ENCODE measurements at places on chromosomes 2 and 18.

DNA sequence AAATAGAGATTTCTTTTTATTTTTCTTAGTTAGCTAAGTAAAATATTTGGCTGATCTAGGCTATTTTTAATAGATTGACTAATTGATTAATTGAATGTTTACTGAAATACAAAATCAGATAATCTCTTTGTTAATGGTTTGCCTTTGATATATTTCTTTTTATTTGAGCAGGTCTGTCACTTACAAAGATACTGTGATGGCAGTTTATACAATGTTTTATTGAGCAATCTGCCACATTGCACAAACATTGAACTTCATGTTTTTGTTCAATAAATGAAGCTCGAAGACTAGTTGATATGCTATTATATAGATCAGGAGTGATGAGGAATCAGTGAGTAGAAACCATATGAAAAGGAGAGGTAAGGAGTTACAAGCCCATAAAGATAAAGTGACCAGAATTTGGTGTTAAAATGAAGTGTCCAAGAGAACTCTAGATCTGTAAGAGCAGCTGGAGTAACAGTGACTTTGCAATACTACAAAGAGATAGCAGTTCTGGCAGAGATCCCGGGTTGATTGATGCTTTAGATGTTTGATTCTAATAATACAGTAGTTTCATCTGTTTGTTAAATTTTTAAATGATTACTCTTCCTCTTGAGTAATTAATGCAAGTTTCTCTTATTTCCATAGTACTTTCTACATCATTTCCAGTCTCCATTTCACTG is 574.2 kb downstream of the CCDC85A start:
- no peak for DNase-seq

- DNase-seq = no peak
Measured at GRCh38 chr18:39574897-39575296, 2009.3 kb upstream of the CELF4 start.

- DNase-seq = no peak
Measured at GRCh38 chr2:181738074-181738473, 57.8 kb upstream of the NEUROD1 start.

DNA sequence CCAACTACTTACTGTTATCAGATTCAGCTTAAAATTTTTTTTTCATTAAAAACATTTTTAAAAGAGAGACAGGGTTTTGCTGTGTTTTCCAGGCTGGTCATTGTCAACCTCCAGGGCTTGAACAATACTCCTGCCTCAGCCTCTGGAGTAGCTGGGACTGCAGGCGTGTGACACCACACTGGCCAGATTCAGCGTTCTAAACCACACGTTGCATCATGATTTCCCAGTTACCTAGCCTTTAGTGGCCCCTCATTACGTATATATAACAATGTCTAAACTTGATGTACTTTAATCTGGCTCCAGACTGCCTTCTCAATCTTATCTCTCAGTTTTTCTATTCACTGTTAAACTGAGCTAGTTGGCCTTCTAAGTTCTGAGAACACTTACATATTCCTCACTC is 89.6 kb downstream of the COMMD1 start:
- no peak for DNase-seq

DNA sequence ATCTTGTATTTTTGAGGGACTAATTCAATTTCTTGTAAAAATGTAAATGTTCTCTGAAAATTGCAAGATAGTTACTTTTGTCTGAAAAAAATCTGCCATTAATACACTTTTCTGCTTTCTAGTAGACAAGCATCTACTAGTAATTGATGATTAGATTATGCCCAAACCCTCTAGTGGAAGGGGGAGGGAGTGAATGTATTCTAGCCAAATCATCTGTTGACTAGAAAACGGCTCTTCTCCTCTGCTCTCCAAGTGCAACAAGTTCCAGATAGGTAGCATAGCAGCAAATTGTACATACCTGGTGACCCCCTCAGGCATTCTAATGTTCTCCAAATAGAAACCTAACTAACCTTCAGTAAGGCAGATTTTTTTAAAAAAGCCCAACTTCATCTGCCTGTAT is 58.6 kb downstream of the RELCH start:
- no peak for DNase-seq

DNA sequence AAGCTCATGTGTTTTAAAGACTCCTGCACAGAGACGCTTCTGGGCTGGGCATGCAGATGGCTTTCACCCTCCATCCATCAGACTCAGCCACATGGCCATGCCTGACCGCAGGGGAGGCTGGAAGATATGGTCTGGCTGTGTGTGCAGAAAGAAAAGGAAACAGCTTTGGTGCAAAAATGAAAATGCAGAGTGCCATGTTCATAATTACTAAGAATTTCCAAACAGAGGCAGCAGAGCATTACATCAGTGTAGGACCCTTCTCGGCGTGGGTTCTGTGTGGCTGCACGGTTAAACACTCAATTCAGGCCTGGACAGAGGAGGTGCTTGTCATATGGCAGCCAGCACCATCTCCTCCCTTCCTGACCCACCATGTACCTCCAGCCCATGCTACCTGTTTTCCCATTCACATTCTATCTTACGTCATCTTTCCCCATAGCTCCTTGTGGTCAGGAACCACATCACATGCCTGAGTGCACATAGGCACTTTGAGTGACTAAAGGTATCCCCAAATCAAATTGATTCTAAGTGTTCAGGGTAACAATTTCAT is 200.3 kb upstream of the ID2 start:
- no peak for DNase-seq

DNA sequence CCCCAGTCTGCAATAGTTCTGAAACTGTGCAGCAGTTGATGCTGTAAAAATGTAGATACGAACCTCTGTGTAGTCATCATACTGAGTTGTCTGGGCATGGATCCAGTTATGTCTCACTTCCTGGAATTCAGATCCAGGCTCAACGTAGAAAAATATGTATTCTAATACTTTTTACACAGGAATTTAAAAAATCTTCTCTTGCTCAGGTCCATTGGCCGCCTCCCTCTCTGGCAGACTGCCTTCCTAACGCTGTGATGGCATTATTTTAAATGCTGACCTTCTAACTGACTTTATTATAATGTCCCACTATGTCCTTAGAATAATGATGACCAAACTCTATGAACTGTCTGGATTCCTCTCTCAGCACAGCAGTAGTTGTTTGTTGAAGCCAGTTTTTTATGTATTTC is 119.6 kb downstream of the FEZ2 start:
- no peak for DNase-seq

DNA sequence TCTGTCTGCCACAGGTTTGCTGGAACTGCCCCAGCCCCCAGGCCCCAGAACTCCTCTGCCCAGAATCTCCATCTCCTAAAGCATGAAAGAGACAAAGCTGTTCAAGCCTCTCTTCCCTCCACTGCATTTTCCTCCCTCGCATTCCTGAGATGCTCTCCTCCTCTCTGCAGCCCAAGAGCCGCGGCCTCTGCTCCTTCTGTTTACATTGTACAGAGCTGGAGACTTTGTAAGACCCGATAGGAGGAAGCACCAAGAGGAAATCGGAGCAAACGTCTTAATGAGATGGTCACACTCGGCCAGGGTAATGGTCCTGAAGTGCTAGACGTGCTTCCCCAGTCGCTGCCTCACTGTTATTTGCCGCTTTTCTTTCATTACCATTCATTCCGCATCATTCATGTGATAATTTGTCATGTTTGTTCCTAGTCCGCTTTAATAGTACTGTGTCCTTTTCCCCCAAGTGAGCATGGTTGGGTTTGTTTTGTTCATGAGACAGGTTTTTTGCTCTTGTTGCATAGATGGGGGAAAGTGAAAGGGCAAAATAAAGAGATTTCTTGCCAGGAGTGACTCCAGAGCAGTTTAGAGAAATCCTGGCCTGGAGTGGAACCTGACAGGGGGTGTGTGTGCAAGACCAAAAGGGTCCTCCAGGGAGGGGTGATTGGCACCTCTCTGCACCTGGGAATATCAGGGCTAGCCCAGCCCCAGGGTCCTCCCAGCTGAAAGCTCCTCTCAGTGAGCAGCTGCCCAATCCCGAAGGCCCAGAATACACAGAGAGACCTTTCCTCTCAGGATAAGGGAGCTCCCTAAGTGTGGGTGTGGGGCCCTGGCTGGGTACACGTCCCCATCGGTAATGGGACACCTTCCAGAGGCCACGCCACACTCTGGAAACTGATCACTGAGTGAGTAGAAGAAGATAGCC is 44.9 kb upstream of the ID2 start:
- DNase-seq = no peak

GRCh38 chr2:161427664-161428587 is 11.8 kb downstream of the TBR1 start:
- DNase-seq = no peak

DNA sequence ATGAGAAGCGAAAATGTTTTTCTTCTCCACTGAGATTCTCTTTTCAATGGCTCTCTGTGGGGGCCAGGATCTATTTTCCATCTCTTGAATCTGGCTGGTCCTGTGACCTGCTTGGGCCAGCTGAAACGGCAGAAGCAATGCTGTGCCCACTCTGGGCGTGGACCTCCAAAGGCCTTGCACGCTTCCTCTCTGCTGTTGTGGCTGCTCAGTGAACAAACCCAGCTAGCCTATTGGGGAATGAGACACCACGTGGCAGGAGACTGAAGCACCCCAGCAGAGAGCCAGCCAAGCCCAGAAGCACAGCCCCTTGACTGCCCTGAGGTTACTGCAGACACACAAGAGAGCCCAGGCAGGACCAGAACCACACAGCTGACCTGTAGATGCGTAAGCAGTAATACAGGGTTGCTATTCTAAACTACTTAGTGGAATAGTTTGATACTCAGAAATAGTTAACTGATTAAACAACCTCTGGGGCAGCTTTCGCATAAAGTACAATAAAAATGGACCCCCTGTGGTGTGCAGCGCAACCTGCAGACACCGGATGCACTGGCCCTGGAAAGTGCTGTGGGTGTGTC is 221.7 kb upstream of the SH3BP4 start:
- DNase-seq = peak; percentile 44

GRCh38 chr2:233371641-233372040 is 17.3 kb downstream of the DGKD start:
- DNase-seq = no peak

- DNase-seq = no peak
Measured at GRCh38 chr2:98867539-98868309, 68.3 kb downstream of the CRACDL start.

- DNase-seq = no peak
Measured at GRCh38 chr2:236706288-236706687, 136.7 kb downstream of the ACKR3 start.

GRCh38 chr2:108917526-108917925 is 71.5 kb downstream of the EDAR start:
- DNase-seq = no peak

GRCh38 chr2:135525786-135526185 is 5.2 kb downstream of the ZRANB3 start:
- DNase-seq = no peak
